ENCODE measurements at places on chromosomes 6 and 20.

DNA sequence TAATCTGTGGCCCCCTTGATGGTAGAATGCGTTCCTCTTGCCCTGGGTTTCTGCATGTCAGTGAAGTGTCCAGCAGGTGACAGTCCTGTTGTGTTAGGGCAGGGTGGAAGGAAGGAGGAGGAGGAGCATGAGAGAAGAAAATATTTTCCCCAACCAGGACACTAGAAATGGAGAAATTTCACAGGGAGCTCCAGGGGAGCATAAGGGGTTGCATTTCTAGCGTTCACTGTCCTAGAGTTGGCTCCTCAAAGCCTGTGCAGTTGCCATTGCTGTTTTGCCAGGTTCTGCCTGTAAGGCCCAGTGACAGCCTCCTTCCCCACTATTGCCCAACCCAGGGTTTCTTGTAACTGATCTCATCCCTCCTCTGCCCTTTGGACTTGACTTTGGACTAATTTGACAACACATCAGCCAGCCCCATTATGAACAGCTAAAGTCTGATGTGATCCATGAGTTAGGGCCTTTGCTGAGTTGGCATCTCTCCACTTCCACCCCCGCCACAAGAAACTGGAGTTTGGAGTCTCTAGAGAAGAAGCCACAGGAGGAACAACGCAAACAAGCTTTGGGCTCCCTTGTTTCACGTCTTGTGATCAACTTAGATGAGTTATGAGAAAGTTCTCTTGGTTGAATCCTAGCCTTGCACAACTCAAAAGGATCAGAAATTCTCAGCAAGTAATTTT lies 14.0 kb upstream of the FAM50B start:
- DNase-seq = no peak

DNA sequence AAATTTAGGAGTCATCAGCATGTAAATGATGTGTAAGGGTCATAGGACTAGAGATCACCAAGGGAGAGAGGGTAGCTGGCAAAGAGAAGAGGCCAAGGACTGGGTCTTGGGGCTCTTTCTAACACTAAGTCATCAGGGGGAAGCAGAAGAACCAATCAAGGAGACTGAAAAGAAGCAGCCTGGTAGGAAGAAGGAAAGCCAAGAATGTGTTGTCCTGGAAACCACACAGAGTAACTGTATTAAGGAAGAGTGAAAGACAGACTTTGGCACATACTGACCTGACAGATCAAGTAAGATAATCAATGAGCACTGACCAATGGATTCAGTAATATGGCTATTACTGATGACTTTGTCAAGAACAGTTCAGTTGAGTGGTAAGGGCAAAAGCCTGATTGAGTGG lies 42.3 kb upstream of the LAMA4 start:
- no peak for DNase-seq

DNA sequence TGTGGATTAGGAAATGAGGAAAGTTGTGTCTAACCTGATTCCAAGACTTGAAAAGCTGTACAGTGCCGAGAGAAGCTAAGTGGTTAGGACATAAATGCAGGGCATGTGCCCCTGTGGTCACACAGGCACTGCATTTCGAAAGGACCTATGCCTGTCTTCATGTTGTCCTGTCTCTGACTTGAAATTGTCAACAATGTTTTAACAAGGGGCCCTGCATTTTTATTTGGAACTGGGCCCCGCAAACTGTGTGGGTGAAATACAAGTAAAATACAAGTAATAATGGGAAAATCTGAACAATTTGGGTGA lies 38.8 kb downstream of the MRS2 start:
- DNase-seq = no peak

DNA sequence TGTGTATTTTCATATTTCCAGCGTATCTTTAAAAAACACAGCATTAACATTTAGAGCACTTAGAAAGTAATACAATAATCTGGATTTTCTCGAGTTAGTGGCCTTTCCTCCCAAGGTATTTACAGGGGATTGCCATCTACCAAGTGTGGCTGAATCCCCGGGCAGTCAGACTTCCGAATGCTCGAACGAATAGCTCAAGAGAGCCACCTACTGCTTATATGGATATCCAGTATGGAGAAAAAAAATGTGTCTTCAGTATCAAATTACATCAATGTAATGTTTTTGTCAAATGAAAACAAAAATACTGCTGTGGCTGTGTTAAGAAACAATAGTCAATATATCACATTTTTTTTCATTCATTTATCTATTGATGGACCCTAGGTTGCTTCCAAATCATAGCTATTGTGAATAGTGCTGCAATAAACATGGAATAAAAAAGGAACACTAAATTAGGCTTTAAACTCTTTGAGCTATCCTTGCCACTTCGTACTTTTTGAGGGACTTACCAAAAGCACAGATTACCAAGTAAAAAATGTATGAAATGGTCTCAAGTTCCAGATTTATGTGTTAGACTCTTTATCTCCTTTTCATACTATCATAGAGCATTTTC lies 654.5 kb upstream of the PTCHD4 start:
- DNase-seq = peak; percentile 47

GRCh38 chr6:34791701-34792604 lies at the start of gene BLTP3A:
TSS of gene BLTP3A (plus strand) at chr6:34792083. CDS start at chr6:34792251, 168 bp downstream.
- DNase-seq = no peak

- no peak for DNase-seq
Measured at GRCh38 chr6:2753110-2753489, 2.4 kb upstream of the MYLK4 start.

DNA sequence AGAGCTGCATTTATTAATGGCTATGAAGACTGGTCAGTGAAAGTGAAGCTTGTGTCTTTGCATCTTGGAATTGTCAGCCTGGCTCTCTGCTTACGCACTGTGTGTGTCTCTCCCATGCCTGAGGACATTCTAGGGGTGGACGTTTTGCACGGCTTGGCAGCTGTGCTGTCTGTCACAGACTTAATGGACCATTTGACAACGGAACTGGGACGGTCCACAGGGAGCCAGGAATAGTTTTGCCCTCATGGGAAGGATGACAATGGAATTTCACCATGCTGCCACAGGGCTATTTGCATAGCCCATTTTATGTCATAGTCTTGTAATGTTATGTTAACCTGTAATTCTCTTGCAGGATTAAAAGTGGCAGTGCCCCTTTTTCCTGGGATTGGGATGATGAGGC lies 44.7 kb downstream of the OR2B6 start:
- DNase-seq = no peak

GRCh38 chr20:10987651-10988383 lies 314.0 kb upstream of the JAG1 start:
- DNase-seq = peak; percentile 36

- DNase-seq = no peak
Measured at GRCh38 chr6:131172222-131172621, 37.0 kb downstream of the AKAP7 start.

DNA sequence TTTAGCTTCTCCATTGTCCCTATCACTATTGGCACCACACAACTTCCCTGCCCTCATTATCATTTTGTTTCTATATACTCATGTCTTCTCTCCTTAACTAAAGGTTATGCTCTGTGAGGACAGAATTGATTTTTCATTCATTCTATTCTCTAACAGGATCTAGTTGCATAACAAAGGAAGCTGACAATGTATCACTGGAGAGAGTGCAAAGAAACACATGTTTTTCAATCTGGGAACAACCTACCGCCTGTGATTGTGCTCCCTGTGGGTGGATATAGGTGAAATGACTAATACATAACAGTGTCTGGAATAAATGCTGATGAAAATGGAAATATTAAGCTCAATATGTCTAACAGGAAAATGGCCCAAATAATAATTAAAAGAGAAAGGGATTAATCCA lies 56.6 kb downstream of the COL12A1 start:
- DNase-seq = no peak

- DNase-seq = no peak
Measured at GRCh38 chr6:152136449-152136825, 329.0 kb downstream of the ESR1 start.

DNA sequence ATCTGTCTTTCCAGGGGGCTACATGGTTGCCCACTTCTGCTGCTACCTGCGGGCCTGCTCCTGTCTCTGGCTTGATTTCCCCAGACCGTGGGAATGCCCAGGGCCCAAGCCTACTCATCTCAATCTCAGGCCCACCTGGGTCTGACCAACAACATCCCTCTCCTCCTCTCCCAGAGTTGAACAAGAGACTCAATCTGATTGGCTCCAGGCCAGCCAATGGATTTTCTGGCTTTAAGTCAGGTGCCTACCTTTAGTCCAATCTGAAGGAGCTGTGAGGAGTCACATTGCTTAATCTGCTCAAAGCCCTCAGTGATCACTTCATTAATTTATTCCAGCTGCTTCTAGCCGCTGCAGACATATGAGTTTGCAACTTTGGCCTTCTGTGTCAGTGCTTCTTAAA lies 162.4 kb upstream of the KCNG1 start:
- DNase-seq = no peak

DNA sequence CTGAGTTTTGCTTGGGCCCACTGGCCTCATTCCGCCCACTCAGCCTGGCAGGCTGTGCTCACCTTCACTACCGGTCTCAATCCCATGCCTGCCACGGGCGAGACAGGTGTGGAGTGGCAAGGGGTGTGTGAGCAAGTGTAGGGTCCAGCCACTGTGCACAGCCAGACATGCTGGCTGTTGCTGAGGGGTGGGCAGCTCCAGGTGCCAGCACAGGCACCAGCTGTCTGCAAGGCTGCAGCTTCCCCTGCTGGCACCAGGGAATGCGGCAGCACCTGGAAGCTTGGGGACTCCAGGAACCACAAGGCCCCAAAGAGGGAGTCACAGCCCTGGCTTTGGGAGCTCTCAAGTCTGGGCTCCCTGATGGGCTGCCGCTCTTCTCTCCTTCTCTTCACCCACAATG lies 372.7 kb downstream of the CBLN4 start:
- DNase-seq = no peak

GRCh38 chr6:94478133-94479005 lies 1059.0 kb upstream of the EPHA7 start:
- DNase-seq = no peak

DNA sequence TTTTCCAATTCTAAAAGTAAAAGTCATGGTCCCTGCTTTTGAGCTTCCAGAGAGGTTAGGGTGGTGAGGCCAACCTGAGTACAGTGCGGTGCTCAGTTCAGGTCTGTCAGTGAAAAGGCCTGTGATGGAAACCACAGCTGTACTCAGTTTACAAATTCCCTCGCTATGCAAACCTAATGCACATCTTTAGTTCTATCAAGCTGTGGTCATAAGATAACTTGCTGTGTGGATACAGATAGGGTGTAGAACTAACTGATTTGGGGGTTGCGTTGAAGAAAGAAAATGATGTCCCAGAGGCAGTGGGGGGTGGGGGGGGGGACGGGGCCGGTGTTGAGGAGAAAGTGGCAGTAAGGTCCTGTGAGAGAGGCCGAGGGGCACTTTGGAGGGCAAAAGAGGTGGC lies 22.8 kb upstream of the MBOAT1 start:
- DNase-seq = no peak

All from astrocyte of the cerebellum (primary cell).